ENCODE measurements at places on chromosomes 7 and 10.

GRCh38 chr10:117565068-117565467 is 22.5 kb downstream of the EMX2 start:
- DNase-seq: no peak

- DNase-seq: no peak
Observed at GRCh38 chr7:3028071-3028757, 15.5 kb downstream of the CARD11 start.

GRCh38 chr7:73851410-73852338 is 9.3 kb upstream of the TMEM270 start:
- peak; percentile 62 for DNase-seq

- no peak for DNase-seq
Observed at GRCh38 chr10:61899663-61899996, 1.9 kb upstream of the ARID5B start.

DNA sequence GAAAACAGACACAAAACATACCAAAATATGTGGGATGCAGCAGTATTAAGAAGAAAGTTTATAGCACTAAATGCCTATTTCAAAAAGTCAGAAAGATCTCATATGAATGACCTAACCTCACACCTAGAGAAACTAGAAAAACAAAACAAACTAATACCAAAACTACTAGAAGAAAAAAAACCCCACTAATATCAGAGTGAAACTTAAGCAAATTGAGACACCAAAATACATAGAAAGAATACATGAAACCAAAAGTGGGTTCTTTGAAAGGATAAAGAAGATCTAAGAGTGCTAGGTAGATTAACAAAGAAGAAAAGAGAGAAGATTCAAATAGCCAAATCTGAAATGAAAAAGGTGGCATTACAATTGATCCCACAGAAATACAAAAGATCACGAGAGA is 494.1 kb downstream of the SH2D4B start:
- DNase-seq: no peak

DNA sequence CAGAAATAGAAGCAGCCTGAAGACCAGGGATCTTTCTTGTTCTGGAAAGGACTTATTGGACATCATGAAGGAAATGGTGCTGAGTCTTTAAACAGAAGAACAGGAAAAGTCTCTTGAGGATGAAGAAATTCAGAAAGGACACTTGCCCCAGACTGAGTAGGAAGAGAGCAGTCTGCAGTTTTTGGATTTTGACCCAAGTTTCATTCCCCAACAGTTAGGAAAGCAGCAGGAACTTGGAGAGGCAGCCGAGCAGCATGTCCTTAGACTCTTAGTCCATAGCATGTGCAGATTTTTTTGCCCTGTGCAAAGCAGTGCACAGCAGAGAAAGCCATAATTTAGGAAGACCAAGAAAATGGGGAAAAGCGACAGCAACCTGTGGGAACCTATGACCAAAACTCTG is 927.2 kb upstream of the AUTS2 start:
- DNase-seq: no peak

- DNase-seq: peak; percentile 38
Observed at GRCh38 chr7:32957326-32958045, at the start of gene FKBP9. Gene FKBP9, plus strand, starts transcription at chr7:32957440. Its CDS starts 134 bp downstream, at chr7:32957574.

DNA sequence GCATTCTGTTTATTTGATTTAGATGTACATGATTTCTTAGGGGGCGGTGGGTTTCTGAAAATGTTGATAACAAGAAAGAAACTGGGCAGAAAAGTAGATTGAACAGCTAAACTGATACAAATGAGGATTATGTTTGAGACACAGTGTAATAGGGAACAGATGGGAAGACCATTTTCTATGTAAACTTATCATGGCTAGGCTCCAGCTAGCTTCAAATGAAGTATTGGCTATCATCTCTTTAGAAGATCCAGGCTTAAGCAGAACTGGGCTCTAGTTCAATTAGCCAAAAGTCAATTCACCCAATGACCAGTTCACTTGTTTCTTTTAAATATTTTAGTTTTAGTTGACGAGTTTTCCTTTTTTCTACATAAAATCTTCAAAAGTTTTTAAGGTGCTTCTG is 639.5 kb downstream of the ANKRD7 start:
- DNase-seq: no peak

GRCh38 chr7:26500749-26501352 is 209.2 kb downstream of the SNX10 start:
- peak; percentile 94 for DNase-seq

DNA sequence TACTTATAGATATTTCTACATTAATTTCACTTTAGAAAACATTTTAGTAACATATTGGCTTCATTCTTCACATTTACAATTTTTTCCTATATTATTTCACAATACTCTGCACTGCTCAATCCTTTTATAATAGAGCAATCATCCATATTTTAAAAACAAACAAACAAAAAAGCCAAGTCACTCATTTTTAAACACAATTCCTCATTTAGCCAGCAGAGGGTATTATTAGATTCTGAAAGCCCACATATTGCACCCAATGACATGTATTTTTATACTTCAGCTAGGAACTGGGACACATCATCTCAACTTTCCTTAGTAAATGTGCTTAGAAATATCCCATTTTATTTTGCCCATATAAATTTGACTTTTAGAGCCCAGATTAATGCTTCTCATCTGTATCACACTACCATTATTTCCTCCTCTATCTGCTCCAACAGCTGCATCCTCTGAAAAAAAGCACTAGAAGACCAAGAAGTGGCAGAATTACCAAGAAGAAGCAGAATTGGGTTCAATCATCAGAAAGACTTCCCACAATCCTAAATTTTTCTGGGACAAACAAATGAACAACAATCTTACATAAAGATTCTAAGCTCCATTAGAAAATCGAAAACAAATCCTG is 29.5 kb downstream of the CTNNA3 start:
- peak; percentile 54 for DNase-seq

- peak; percentile 84 for DNase-seq
Observed at GRCh38 chr10:26725837-26726727, 28.6 kb downstream of the PDSS1 start.

DNA sequence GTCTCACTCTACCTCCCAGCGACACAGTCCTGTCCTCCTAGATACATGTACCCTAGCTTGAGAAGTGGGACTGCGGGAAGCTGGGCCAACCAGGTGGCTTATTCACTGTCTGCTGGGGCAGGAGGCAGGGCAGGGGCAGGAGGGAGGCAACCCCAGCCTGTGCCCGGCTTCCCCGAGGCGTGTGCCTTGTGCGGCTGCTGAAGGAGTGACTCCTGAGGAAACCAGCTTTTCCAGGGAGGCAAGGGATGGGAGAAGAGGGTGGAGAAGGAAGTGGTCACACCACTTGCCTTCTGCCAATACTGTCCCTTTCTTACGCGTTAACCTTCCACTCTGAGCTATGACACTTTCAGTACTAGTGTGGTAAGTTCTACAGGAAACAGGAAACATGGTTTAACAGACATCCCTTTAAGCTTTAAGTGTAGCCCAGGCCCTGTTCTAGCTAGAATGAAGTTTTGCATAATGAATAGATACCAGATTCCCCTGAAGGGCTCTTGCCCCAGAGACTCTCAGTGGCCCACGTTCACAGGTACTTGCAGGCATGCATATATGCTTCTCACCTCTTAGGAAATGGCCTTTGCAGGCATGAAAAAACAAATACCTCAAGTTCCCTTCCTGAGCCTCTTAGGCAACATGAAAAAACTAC is 40.6 kb downstream of the SYPL1 start:
- DNase-seq: peak; percentile 100

DNA sequence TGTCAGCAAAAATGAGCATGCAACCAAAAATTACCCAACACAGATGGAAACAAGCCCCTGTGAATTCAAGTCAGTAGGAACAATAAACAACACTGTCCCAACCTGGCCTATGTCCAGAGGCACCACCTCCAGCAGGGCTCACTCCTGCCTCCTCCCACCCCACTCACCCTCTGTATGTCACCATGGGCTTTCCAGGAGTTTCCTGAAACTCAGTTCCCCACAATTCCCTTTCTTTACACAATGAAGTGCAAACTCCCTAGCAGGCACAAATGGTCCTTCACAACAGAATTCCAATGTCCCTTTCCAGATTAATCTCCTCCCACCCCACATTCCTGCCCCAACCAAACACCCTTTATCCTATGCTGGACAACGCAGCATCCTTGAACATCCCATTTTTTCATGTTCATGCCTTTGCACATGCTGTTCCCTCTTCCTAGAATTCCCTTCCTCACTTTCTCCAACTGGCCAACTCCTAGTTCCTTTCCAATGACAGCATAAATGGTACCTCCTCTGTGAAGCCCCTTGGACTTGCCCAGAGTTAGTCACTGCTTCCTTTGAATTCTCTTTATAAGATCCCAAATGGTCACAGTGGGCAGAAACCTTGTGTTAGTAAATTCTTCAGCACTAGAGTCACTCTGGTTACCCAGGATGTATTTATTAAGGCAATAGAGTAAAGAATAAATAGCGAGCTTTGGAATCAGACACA is 157.5 kb downstream of the SLIT1 start:
- no peak for DNase-seq

GRCh38 chr7:158124671-158125079 is 462.9 kb downstream of the PTPRN2 start:
- DNase-seq: no peak

DNA sequence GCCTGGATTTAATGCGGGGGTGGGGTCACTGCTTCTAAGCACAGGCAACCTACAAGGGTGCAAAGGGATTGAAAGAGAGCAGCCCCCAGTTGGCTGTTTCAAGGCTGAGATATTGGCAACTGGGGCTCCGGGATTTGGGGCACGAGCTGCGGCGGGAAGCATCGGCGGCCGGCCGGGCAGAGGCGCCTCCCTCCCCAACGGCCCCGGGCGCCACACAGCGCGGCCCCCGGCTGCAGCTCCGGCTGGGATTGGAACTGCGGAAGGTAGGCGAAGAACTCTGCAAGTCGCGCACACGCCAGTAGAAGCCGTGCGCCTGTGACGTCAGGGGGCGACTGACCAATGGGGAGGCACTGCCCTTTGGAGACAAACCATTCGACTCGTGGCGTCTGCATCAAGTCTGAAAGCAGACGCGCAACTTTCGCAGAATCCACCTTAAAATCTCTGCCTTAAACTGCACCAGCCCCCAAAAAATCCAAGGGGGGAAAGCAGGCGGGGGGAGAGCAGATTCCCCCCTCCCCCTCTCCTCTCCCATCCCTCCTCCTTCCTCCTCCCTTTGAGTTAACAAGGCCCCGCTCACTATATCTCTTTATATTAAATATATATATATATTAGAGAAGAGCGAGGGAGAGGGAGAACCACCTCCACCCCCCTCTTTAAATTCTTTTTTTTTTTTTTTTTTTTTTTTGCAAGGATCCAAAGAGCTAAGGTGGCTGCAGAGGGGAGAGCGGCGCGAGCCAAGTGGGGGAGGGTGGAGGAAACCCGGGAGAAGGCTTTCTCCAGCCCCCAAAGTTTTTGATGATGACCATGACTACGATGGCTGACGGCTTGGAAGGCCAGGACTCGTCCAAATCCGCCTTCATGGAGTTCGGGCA is at the start of gene DLX6:
TSS of gene DLX6 (plus strand) at position 371 of the 872 bp plus-strand sequence. CDS start at position 796, 425 bp downstream.
- no peak for DNase-seq

DNA sequence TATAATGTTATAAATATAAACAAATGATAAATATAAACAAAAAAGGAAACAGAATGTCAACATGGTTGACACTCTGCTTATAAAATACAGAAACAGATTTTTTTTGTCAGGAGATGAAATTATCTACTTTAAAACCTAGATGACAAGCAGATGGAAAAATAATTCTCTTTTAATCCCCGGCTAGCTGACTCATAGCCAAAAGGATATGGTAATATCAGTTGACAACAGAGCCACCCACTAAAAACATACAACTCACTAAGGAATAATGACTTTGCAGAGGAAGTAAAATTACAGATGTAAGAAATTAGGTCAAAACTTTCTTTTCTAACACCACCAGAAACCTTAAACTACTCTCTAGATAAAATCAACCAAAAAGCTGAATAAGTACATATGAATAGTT is 131.1 kb upstream of the ABCB5 start:
- no peak for DNase-seq

DNA sequence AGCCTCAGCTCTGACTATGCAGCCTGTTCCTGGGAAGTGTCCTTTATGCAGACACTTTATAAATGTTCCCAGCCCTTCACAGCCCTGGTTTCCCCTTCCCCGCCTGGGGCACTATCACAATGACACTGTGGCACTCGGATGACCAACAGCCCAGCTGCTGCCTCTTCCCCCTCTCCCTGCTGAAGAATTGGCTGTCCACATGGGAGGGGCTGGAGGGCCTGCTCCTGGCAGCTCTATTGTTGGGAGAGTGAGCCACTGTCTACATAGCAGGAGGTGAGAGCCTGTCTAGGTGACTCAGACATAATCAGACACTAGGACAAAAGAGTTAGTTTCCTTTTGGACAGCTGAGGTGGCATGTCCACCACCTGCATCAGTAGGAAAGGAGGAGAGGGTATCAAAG is 437.5 kb downstream of the PLXNA4 start:
- DNase-seq: no peak

GRCh38 chr10:60044242-60044641 is 137.9 kb upstream of the CCDC6 start:
- DNase-seq: no peak

GRCh38 chr7:26165950-26166683 is 14.1 kb downstream of the NFE2L3 start:
- no peak for DNase-seq

DNA sequence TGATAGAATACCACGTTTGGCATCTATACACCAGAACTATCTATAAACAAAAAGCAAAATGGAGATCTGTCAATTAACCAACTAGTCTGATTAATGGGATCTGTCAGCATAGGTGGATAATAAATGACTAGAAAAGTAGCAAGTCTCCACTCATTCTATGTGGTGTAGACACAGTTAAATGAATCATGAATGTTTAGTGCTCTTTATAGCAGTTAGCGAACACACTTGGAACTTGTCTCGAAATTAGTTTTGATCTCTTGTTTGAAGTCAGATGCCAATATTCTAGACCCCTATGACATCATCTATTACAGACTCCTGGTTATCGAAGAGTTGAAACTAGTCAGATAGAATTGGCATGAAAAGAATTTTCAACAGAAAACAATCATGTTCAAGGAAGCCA is 259.7 kb downstream of the AHR start:
- no peak for DNase-seq

All from Kasumi-1 (cell line).